ENCODE measurements at places on chromosomes 1 and 21. TPM values are rescaled to one million over a fixed set of nuclear protein-coding genes. Genes with fewer than 3 reads are reported as not detected.

KRTAP12-2 gene
- not detected for total RNA-seq

DNA sequence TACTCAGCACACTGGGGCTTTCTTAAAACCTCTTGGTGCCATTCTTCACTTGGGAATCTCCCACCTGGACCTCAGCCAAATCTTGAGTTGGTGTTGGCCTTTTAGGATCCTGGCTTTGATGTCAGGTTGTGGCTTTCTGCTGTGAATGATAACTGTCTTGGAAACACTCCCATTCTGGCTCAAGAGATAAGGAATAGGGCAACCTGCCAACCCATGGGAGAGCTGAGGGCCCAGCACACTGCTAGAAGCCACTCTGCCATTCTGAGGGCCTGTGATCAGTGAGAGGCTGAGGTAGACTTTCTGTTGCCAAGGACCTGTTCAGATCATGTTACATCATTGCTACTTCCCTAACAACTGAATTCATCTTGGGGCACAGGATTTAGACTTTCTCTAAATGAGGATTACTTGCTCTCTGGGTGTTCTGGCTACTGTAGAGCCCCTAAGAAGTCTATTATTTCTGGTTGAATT is 45.8 kb downstream of the TTC39A start:
- ATAC-seq: no peak

ST3GAL3 gene
- 30.1 TPM for total RNA-seq

- no peak for ATAC-seq
Observed at GRCh38 chr1:96872757-96873156, 151.2 kb downstream of the PTBP2 start.

KIAA0040 gene
- total RNA-seq: 0.71 TPM

Measured in motor neuron (in vitro differentiated cells).